ENCODE measurements at places on chromosomes 13 and 19.

- no peak for DNase-seq
Measured at GRCh38 chr13:50990818-50991506, 81.4 kb downstream of the RNASEH2B start.

- DNase-seq, result no peak
Measured at GRCh38 chr13:76329866-76330580, 556.2 kb downstream of the KCTD12 start.

- DNase-seq, result no peak
Measured at GRCh38 chr13:46874006-46874405, 22.8 kb downstream of the HTR2A start.

GRCh38 chr19:13929340-13929739 lies 8.9 kb downstream of the PODNL1 start:
- no peak for DNase-seq

DNA sequence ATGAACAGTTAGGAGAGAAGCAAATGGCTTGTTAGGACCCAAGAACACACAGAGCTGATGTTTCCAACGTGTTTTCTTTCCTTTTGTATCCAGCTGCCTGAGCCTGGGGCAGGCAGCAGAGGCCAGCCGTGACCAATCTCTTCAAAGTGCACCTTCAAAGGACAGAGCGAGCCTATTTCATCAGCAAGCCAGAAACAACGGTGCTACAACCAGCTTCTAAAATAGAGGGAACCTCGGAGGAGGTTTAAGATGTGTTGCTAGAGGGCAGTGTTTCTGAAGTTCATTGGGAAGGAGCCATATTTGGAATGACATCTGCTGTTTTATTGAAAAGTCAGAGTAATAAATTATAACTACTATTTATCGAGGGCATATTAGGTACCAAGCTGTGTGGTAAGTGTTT lies 56.2 kb upstream of the RFC3 start:
- DNase-seq, result no peak

DNA sequence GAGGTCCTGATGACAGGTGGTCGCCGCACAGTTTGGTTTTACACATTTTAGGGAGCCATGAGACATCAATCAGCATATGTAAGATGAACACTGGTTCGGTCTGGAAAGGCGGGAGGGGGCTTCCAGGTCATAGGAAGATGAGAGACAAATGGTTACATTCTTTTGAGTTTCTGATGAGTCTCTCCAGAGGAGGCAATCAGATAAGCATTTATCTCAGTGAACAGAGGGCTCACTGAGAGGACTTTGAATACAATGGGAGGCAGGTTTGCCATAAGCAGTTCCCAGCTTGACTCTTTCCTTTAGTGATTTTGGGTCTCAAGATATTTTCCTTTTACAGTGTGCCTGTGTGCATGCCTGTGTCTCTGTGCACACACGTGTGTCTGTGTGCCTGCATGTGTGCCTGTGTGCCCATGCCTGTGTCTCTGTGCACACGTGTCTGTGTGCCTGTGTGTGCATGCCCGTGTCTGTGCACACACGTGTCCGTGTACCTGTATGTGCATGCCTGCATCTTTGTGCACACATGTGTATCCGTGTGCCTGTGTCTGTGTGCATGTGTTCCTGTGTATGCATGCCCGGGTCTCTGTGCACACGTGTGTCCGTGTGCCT lies 35.5 kb upstream of the TMEM255B start:
- no peak for DNase-seq

- no peak for DNase-seq
Measured at GRCh38 chr13:42328672-42329071, 56.7 kb downstream of the AKAP11 start.

DNA sequence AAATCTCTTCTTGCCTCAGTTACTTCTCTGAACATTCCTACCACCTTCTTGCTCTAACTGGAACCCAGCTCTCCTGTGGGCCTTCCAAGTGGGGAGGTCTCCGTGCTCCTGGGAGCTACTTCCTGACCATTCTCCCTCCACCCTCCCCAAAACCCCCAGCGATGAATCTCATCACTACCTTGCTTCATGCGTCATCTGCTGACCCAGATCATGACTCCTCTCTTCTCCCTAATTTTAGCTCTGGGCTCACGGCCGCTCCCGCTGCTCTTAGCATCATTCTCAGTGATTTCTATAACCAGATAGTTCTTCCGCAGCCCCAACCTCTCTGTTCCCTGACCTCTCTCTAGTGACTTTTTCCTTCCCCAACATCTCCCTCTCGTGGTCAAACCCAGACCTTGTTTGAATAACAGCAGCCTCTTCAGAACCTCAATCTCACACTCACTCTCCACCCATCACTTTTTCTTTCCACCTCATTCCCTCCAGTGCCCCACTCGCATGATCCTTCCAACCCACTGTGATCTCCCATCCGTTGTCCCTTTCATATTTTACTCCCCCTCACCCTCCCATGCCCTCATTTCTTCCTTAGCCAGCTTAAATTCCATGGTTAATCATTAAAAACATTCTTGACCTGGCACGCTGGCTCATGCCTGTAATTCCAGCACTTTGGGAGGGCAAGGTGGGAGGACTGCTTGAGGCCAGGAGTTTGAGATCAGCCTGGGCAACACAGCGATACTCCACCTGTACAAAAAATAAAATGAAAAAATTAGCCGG lies 21.8 kb downstream of the MRPS12 start:
- DNase-seq, result no peak

DNA sequence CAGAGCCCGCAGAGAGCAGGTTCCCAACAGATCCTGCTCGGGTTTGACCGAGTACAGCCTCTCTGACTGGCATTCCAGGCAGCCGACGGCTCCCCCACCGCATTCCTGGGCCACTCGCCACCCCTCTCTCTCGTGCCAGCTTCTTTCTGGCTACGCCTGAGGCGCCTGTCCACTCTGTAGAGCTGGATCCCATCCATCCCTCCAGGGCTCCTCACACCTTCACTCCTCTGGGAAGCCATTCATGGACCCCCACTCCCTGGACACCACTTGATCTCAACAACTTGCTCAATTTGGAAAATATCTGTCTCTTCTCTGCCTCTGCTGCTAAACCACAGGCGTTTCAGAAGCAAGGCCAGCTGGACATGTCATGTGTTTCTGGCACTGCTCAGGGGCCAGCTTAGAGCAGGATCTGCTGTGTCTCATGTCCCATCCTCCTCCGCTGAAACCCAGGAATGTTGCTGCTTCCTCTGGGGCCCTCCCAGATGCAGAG lies 30.6 kb upstream of the ATP1A3 start:
- DNase-seq, result peak; percentile 53

DNA sequence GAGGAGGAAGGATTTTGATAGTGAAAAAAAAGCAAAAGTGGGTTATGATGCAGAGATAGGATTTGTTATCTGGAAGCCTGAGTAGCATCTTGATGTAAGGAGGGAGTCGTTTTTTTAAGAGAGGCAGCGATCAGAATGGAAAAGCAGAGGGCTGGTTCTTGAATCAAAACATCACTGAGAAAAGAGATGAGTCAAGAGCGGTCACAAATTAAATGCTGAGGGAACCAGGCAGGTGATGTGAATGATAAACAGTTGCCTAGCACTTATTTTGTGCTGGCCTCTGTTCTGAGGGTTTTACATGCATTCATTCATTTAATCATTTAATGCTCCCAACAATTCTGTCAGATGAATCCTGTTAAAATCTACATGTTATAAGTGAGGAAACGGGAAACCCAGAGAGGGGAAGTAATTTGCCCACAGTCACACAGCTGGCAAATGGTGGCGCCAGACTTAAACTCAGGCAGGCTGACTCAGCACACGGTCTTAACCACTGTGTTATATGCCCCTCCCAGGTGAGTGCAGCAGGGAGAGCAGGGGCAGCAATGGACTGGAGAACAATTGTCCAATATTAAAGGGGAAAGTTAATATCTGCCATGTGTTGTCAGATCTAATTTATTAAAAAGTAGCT lies 21.4 kb downstream of the SIGLECL1 start:
- DNase-seq, result no peak

GRCh38 chr19:46350758-46351159 lies 3.9 kb downstream of the PPP5C start:
- no peak for DNase-seq

GRCh38 chr13:95643936-95644598 lies 439 bp downstream of the DZIP1 start:
- no peak for DNase-seq

DNA sequence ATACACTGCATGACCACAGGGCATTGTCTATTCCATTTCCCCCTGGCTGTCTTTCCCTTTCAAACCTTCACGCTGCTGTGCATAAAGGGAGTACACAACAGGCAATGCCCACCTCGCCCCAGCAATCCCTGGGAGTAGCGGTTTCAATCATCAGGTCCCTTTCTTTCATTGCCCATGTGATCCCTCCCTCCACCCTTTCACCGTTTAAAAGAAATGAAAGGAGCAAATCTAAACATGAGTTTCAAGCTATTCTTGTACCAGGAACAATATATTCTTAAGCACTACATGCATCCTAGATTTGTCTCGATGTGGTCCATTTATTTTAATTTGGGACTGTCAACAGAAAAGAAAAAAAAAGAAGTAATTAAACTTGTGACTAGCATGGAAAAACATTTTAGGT lies 123.4 kb upstream of the ARGLU1 start:
- DNase-seq, result no peak

DNA sequence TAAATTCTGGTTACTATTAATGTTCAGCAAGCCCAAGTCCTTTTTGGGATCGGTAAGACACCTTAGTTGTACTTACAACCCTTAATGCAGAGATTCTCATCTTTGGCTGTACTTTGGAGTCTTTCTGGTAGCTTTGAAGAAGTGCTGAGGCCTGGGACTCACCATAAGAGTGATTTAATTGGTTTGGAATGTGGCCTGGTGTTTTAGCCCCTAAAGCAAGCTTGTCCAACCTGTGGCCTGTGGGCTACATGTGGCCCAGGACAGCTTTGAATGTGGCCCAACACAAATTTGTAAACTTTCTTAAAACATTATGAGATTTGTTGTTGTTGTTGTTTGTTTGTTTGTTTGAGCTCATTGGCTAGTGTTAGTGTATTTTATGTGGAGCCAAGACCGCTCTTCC lies 215.3 kb downstream of the ZIC5 start:
- DNase-seq, result no peak

DNA sequence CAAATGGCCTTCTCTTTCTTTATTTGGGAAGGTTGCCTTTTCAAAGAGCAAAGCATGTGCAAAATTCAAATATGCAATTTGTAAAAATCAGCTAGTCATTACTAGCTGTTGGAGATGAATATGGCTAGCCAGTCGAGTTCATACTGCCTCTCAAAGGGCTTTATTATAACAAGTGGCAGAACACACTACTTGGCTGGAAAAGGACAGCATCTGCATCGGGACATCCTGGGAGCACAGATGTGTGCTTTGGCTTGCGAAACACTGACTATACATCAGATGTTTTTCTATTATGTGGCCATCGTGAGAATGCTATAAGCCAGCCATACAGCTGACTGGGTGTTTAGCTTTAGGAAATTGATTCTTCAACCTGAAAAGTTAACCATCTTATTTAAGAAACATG lies 424.2 kb downstream of the KCTD12 start:
- no peak for DNase-seq
